GF-D8 (cell line): ENCODE measurements at places on chromosomes 2 and 18.
A peak's percentile ranks its signal among the peaks of the same experiment; 100 is the strongest.

DNA sequence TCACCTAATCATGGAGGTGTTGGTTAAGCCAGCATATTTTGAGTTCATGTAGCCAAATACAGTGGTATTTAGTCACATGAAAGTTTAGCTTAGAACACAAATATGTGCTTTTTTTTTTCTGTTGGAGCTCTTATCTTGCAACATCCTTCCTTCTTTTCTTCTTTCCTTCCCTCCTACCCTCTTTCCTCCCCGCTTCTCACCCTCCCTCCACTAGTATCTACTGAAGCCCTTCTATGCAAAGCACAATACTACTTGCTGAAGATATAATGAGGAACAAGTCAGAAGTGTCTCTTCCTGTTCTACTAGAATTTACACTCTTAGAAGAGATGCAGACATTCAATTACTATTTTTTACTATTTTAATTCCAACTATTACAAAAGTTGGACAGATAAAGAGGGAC, 105.0 kb upstream of the ITGA4 start:
- peak; percentile 95 for DNase-seq

GRCh38 chr2:31334311-31335026, 80.1 kb downstream of the XDH start:
- DNase-seq, result no peak

GRCh38 chr2:36197181-36197971, 158.2 kb upstream of the CRIM1 start:
- no peak for DNase-seq

DNA sequence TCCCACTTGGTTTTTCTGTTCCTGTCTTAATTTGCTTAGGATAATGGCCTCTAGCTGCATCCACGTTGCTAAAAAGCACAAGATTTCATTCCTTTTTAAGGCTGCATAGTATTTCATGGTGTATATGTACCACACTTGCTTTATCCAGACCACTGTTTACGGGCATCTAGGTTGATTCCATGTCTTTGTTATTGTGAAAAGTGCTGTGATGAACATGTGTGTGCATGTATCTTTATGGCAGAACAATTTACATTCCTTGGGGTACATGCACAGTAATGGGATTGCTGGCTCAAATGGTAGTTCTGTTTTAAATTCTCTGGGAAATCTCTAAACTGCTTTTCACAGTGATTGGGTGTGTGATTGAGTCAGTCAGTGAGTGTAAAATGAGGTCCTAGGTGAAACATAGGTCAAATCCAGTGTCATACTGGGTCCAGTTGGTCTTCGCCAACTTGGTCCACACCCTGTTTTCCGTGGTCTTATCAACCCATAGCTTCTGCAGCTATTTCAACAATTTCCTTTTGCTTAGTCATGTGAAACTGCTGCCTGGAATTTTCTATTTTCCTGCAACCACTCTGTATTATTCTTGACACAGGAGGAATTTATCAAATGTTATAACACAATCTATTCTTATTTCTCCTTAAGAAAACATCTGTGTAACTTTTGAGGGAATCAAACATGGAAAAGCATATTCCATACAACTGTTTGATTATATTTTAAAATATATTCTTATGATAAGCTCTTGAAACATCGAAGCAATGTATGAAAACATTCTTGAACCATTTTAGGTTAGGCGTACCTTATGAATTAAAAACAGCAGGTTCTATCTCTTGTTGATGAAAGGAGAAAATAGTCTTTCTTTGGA, 82.9 kb downstream of the ADCYAP1 start:
- no peak for DNase-seq

GRCh38 chr2:105518897-105519296, 120.0 kb upstream of the FHL2 start:
- DNase-seq, result no peak

DNA sequence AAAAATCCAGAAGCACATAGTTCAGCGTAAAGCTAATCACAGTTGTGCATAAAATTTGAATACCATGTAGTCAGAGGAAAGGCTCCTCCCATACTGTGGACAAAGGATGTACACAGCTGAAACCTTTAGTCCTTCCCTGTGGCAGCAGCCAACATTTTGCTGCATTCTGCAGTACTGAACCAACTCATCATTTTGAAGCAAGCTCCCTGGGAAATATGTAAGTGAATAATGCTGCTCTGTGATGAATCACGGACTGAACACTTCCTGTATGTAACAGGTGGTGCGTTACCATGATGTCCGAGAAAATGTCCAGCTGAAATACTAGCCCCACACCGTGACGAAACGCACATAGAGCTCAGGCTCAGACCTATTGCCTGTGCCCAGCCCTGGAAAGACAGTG, 421.1 kb upstream of the RAB12 start:
- DNase-seq, result no peak

- DNase-seq, result no peak
Measured at GRCh38 chr2:47905386-47906156, 727 bp downstream of the FBXO11 start.

DNA sequence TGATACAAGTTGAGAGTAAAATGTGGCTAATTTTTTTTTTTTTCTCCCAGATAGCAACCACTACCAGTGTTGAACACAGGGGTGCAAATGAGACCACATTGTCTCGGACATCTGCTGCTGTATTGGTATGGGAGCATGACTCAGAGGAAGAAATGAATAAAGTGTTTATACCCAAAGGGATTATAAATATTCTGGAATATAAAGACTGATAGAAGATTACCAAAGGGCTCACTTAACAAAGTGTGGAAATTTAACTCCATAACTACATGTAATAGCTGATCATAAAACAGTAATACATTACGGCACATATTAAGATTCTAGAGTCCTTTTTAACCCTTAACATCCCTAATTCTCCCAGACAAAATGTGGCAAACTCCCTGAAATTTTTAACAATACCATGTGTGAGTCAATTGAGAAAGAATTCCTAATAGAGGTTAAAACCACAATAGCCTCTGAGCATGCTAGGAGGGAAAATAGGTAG, 1023.0 kb upstream of the ACVR2A start:
- DNase-seq, result no peak

DNA sequence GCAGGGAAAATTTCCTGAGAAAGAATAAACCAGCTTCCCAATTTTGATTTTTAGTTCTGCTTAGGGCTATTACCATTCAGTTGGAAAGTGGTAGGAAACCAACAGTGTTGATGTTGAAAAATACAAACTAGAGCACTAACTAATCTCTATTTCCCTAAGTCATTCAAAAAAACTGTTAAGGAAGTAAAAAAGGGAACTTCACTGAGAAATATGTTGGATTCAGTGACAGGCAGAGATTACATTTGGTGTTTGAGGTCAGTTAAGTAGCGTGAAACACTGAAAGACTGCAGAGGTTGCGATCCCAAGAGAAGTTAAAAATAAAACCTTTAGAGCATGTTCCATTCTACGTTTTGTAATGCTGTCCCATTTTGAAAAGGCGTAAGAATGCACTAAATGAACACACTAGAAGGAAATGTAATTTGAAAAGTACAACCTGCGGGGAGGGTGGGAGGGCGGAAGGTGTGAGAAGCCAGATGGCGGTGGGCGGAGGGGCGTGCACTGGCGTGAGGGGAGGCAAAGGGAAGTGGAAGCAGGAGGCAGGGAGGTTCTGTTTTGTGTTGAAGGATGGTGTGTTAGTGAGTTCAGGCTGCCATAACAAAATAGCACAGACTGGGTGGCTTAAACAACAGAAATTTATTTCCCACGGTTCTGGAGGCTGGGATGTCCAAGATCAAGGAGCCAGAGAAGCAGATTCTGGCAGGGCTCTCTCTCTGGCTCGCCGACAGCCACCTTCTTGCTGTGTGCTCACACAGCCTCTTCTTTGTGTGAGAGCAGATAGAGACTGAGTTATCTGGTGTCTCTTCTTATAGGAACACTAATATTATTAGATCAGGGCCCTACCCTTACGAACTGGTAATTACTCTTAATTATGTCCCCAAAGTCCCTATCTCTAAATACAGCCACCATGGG, 94.3 kb upstream of the KCTD1 start:
- peak; percentile 39 for DNase-seq

- no peak for DNase-seq
Measured at GRCh38 chr18:62585274-62586150, 62.7 kb downstream of the ZCCHC2 start.

GRCh38 chr2:190574169-190574568, 39.6 kb upstream of the NEMP2 start:
- no peak for DNase-seq

GRCh38 chr2:29105375-29105774, 9.8 kb upstream of the CLIP4 start:
- no peak for DNase-seq

DNA sequence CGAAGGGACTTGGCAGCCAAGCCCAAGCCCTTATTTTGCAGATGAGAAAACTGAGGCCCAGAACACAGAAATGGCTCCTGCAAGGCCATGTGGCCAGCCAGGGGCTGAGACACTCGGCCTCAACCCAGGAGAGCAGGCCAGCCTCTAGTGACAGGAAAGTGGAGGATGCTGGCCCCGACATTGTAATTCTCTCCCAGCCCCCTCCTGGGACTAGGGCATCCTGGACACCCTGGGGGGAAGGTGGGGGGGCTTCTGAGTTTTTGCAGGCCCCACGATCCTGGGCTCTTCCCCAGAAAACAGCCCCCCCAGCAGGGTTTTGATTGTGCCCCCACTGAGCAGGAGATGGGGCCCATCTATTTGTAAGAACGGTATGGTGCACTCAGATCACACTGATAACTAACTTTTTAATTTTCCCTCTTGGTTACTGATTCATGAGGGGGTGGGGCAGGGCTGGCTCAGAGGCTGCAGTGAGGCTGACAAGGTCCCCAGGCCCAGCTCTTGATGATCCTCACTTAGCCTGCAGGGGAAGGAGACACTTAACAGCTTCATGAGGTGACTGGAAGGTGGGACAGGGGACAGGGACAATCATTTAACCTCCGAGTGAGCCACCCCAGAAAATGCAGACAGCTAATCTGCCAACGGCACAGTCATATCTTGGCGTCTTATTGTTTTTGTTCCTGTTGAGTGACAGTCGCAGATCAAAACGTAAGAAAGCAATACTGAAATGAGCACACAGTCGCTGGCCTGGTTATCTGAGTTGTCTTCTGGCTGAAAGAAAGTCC, 18.9 kb downstream of the SMAD7 start:
- DNase-seq, result no peak

- DNase-seq, result no peak
Measured at GRCh38 chr18:35076135-35076924, 35.1 kb downstream of the MAPRE2 start.

GRCh38 chr18:43961722-43962121, 684.4 kb upstream of the SYT4 start:
- no peak for DNase-seq

- peak; percentile 99 for DNase-seq
Measured at GRCh38 chr2:240584486-240585031, 2.0 kb upstream of the CAPN10 start.

- DNase-seq, result no peak
Measured at GRCh38 chr2:222319586-222320435, 21.0 kb upstream of the PAX3 start.

DNA sequence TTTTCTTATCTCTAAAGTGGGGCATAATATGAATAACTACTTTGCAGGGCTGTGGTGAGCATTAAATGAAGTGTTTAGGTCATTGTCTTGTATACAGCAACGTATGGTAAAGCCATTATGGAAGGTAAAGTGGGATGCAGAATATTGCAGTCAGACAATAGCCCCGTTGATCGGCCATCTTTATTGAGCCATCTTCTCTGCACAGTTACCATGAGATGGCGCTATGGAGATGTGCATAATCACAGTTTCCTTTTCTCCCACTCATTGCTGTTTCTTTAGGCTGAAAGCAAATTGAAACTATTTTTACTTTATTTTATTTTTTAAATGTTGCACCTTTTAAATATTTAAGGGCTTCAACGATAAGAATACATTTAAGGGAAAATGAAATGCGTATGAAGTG, 108.9 kb downstream of the THSD7B start:
- DNase-seq, result no peak

- no peak for DNase-seq
Measured at GRCh38 chr18:22260208-22260820, 90.9 kb downstream of the GATA6 start.

DNA sequence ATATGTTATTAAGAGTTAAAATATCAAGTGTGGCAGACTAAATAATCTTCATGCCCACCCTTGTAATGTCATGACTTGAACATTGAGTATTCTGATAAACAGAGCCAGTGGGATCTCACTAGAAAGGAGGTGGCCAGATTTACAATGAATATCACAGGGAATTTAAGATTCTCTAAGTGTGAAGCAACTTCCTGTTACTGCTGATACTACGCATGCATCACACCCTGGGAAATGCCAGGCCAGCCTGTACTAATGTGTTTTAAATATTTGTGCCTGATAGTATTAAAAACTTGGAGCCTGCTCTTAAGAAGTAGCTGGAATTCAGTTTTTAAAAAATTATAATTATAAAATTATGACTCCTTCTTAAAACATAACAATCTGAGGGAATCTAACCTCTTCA, 148.3 kb downstream of the LAMA3 start:
- no peak for DNase-seq

- no peak for DNase-seq
Measured at GRCh38 chr18:14912967-14913366, 165.0 kb downstream of the ANKRD30B start.

DNA sequence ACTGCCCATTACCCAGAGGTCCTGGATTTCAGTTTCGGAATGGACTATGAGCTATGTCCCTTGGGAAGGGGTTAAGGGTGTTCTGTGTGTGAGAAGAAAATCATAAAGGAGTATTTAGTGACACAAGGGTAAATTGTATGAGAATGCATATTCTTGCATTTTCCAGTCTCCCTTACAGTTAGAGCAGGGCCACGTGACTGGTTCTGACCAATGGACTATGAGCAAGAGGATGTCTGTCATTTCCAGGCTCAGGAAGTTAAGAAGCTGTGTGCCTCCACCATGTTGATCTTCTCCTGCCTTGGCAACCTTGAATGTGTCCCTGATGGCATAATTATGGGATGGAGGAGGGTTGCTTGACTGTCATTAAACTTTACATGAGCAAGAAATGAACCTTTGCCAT, 94.9 kb downstream of the DHRS9 start:
- no peak for DNase-seq

GRCh38 chr2:96772903-96773671, 12.4 kb downstream of the CNNM4 start:
- no peak for DNase-seq

- no peak for DNase-seq
Measured at GRCh38 chr18:3857544-3857943, 407.6 kb downstream of the TGIF1 start.

GRCh38 chr2:183723278-183723677, 599.0 kb downstream of the NUP35 start:
- no peak for DNase-seq
